ENCODE measurements at places on chromosomes 2 and 18.

DNA sequence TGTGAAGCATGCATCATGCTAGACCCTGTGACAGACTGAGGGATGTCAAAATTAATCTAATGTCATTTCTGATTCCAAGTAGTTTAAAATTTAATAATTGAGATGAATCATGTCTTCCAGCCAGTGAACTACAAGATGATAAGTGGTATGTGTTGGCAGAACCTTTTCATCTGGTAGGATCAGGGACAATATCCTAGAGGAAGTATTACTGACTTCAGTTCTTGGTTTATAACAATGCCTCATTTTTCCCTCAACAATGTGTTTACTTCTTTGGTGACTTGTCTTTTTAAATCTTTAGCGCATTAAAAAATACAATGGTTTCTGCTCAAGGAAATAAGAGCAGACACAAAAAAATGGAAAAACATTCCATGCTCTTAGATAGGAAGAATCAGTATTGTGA lies 69.4 kb downstream of the ARHGAP28 start:
- no peak for DNase-seq

DNA sequence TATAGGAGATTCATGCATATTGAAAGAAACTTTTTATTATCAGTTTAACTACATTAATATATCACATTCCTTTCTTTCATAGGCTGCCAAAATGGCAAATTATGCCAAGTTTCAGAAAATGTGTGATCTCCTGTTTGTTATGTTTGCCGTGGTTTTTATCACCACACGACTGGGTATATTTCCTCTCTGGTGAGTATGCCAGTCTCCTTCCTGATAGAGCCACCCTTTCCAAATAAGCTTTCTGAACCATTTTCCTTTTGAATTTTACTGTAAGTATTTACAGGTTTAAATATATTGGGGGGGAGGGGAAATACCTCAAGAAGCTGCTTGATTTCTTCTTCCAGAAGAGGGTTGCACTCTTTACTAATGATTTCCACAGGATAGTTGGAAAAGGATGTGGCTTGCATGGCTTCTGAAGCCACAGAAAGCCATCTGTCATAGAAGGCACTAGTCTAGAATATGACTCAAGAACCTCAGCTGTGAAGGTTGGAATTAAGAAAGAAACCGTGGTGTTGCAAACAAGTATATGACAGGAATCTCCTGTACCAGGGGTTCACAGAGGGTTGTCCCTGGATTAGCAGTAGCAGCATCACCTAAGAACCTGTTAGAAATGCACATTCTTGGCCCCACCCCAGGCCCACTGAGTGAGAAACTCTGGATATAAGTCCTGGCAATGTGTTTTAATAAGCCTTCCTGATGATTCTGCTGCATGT lies 84.5 kb upstream of the NOSTRIN start:
- no peak for DNase-seq

DNA sequence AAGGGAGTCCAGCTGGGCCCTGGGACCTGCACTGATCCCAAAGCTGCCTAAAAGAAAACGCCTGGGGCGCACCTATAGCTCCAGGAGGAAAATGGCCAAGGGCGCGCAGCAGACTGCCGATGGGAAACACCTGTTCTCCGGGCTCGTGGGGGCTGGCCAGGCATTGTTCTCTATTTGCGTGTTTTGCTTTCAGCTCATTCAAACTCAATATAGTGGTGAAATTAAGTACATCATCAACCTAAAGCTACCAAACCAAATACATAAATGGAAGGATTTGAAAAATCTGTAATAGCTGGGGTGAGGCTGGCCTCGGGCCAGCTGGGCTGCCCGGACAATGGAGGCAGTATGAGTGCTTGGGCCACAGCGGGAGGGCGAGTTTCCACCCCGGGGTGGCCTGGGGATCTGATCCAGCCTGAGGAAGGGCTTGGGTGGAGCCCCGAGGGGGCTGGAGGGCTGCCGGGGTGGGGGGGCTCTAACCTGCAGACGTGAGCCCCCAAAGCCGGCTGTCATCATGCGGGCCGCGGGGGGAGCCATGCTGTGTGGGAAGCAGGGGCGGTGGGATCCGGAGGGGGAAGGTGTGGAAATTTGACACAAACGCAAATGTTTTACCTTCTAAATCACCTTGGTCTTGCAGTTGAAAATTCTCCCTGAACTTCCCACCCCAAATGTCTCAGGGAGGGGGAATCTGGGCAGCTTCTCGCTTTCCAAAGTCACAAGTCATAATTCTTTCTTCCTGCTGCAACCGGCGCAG lies 77.6 kb downstream of the ASB1 start:
- DNase-seq: no peak

DNA sequence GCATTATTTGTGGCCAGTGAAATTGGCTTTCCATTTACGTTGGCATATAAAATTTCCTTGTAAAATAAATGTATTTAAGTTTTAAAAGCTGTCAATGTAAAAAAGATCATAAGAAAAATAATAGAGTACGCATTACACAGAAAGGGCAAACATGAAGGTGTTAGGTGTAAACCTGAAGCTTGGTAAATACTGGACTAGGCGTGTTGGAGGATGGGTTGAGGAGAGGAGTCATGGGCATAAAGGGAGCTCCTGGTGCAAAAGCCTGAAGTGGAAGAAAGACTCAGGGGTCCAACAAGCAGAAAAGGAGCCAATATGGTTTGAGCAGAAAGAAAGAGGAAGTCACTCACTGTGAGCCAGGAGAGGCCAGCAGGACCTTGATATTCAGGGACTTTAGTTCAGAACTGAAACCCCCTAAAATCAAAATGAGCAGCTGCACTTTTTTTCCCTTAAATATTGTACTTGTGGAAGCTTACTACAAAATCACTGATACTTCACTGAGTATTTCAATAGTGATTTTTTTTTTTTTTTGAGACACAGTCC lies 24.4 kb downstream of the SP5 start:
- no peak for DNase-seq

DNA sequence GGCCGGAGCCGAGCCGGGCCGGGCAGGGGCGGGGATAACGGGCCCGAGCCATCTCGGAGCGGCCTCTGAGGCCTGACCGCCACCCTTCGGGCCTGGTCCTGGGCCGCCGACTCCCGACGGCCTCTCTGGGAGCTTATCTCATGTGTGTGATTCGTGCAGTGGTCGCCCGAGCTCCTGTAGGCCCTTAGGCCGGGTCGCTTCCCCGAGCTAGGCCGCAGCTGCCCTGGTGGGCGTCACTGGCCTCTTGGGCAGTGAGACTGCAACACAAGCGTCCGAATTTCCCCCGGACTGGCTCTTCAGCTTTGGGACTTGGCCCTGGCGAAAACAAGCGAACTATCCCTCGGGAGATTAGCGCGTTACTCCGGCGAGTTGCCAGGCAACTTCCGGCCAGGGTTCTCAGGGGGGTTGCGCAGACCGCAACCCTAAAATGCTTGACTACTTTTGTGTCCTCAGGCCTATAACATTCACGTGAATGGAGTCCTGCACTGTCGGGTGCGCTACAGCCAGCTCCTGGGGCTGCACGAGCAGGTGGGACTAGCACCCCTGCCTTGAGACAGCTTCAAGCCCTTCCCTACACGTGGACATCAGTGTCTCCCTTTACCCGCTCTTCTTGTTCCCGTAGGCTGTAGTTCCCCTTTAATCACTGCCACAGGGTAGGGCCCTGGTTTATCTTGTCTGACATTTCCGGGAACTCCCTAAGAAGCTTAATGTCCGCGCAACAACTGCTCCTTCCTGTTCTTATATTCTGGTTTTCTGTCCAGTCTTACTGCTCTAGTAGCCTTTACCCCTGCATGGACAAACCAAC lies 602 bp downstream of the SNX17 start:
- no peak for DNase-seq

- DNase-seq: no peak
Measured at GRCh38 chr18:47287911-47288585, 36.6 kb upstream of the SKOR2 start.

- DNase-seq: no peak
Measured at GRCh38 chr18:10846657-10847407, 302.5 kb downstream of the PIEZO2 start.

DNA sequence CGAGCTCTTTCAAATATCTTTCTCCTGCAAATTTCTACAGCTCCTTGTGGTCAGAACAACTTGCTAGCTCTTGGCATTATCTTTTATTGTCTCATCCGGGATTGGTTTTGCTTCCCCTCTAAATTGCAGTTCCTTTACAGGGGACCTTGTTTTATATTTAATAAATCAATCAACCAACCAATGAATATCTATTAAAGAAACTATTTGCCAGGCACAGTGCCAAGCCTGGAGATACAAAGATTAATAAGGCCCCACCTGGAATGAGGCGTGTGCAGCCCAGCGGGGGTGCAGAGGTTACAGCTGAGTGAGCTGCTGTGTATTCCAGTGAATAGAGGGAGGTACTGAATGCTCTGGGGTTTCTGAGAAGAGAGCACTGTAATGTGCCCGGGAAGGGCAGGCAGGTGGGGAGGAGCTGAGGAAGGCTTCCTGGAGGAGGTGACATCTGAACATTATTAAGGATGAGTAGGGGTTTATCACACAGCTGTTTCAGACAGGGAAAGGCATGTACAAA lies 51.8 kb downstream of the LIPG start:
- DNase-seq: no peak

GRCh38 chr18:13712400-13713131 lies 13.8 kb downstream of the FAM210A start:
- no peak for DNase-seq

GRCh38 chr2:171985076-171985475 lies 14.7 kb upstream of the METAP1D start:
- DNase-seq: no peak

GRCh38 chr2:227183657-227184367 lies 19.4 kb downstream of the COL4A3 start:
- no peak for DNase-seq

- no peak for DNase-seq
Measured at GRCh38 chr2:204827701-204828590, 282.7 kb downstream of the PARD3B start.

GRCh38 chr2:191660575-191660974 lies 17.4 kb upstream of the NABP1 start:
- no peak for DNase-seq

DNA sequence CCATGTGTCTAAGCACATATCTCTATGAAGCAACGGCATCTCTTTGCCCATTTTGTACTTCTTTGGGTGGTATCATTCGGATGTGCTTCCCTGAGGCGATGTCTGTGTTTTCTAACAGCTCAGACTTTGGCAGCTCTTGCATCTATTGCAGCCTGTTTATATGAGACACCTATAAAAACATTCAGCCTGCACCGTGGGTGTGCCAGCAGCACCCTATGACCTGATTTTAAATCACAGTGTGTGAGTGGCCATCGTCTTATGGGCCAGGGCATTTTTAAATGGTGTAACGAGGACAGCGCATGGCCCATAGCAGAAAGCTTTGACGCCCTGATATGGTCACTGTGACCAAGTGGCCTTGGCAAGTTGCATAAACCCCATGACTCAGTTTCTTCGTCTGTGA lies 12.9 kb downstream of the NPAS2 start:
- DNase-seq: no peak

GRCh38 chr2:98504381-98505109 lies 59.9 kb downstream of the INPP4A start:
- DNase-seq: no peak

DNA sequence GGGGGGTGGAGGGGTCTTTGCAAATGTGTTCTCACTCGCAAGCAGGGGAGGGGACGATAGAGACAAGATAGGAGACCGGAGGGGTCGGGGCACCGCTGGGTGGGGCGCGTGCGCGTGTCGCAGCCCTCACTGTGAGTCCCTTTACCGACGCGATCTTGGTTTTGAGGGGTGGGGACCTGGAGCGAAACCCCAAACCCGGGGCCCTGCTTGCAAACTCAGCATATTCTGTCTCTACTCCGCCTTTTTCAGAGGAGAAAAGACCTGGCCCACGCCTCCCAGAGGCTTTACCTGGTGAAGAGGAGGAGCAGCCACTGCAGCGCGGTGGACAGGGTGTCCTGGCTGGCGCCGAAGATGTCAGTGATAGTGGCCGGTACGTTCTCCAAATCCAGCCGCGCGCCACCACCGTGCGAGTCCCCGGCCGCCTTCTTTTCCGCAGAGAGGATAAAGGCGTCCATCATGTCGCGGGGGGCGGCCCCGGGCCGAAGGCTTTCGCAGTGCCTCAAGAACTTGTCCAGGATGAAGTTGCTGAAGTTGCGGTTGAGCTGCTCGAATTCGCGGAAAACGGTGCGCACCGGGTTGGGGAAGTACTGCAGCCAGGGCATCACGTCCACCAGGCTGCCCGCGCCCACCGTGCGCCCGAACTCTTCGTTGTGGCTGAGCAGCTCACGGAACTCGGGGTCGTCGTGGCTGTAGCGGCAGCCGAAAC lies 1.7 kb downstream of the CYP1B1 start:
- no peak for DNase-seq

DNA sequence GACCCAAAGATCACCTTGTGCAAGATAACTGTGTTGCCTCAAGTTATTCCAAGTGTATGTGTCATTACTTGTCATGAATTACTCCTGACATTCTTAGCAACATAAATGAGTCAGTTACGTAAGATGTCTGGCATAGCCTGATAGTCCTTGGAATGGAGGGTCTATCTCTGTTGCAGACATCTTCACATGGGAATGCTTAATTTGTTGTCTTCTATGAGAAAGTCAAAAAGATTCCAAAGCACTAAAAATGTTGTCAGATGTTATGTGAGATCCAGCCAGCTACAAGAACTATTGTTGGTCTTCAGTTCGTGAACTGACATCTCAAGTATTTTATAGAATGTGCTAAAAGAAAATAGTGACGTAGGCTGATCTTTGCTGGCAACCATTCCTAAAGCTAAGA lies 178.2 kb upstream of the RASGRP3 start:
- DNase-seq: no peak

DNA sequence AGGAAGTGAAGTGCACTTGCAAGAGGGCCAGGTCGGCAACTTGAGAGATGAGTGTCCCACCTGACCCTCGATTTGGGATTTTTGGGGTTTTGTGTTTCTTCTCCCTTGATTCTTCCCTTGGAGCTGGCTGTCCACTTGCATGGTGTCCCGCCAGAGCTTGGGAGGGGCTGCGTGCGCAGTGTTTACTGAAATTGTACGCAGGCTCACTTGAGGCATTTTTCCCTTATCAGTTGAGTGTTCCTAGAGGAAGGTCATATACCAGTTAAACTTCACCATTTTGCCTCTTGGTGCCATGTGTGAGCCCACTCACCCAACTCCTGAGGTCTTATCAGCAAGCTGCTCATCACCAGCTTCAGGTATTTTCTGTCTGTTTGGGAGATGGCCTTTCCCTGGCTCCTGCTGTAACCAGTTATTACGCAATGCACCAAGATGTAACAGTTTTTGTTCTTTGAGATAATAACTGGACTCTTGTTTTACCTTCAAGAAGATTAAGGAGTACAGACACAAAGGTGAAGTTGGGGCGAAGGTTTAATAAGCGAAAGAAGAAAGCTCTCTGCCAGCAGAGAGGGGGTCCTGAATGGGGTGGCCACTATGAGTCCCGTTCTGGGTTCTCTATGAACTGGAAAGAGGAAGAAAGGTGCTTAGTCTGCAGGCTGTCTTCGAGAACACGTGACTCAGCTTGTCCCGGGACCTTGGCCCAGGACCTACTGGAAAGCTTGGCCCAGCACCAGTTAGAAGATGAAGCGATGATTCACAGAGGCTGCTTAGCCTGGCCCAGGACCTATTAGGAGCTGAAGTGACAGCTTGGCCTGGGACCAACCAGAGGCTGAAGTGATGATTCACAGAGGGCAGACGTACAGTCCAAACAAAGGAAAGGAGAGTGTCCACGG lies 21.5 kb upstream of the TXNL4A start:
- DNase-seq: no peak
